Calu3 (cell line): ENCODE measurements at places on chromosomes 1 and 21. TPM values are rescaled to one million over a fixed set of nuclear protein-coding genes. Genes with fewer than 3 reads are reported as not detected.

NCAM2 gene
- total RNA-seq, result not detected in 2 replicates

DNA sequence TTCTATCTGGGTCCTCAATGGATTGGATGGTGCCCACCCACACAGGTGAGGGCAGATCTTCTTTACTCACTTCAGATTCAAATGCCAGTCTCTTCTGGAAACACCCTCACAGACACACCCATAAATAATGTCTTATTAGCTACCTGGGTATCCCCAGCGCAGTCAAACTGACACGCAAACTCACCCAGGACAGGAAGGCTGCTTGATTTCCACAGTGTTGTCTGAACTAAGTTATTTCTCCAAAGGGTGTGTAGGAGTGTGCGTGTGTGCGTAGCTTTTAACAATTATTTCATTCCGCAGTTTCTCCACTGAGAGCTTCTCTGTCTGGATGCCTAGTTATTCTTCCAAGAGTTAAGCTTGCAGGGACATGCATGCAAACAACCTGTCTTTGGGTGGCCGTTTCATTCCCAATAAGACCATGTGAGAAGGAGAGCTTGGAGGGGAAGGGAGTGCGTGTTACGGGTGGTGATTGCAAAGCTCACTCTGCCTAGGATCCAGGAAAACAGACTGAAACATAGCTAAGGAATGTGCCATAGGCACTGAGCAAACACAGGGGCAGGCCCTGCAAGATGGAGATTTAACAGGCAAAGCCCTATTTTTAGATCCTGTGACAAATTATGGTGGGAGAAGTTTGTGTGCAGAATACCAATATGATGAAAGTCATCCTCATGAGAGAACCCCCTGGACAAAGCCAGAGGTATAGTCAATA, 269.7 kb downstream of the DYRK1A start:
- H3K36me3 ChIP-seq, result no peaks in the 10 kb centered on the region
- H3K4me1 ChIP-seq, result peaks cover 46% of the 10 kb centered on the region
- H3K27ac ChIP-seq, result peak overlapping the region; percentile 57

- peak; percentile 75 for DNase-seq
- H3K36me3 ChIP-seq, result no peaks in the 10 kb centered on the region
- peaks cover 20% of the 10 kb centered on the region for H3K4me1 ChIP-seq
- H3K4me3 ChIP-seq, result no peak overlapping the region
Measured at GRCh38 chr1:183318433-183318832, 99.7 kb downstream of the NMNAT2 start.

DNA sequence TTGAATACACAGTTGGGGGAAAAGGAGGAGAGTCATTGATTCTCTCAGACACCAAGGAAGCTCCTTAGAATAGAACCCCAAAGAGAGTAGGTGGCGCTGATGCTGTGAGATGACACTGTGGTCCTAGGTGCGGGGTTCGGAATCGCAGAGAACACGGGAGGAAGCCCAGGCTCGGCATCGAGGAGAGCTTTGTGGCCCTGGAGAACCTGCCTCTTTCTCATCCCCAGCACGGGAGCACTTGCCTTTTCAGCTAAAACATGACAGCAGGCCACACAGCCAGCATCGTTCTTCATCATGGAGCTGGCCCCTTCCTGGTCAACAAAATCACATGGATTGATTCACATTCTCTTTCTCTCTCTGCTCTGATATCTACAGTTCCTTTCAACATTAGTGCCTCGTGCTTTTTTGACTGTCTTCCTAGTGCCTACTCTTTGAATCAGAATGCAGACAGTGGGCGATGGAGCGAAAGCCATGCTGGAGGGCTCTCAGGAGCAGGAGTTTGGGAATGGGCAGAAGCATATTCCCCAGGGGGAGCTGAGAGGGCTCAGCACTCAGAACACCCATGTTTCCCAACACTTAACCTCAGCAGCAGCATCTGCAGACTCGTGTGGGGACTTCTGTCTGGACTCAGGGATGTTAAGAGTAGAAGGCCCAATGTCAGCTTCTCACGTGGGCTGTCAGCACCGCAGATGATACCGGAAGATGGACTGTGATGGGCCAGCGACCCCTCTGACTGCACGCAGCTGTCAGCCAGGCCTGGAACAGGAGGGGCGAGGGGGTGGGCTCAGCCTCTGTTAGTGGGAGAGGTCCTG, 539.4 kb downstream of the KIF26B start:
- no peak for DNase-seq
- no peaks in the 10 kb centered on the region for H3K36me3 ChIP-seq
- H3K4me1 ChIP-seq, result no peaks in the 10 kb centered on the region
- no peak overlapping the region for H3K27ac ChIP-seq
- no peaks in the 10 kb centered on the region for H3K27me3 ChIP-seq

GRCh38 chr1:90959352-90960206, 62.3 kb downstream of the ZNF644 start:
- H3K36me3 ChIP-seq, result peaks cover 17% of the 10 kb centered on the region
- H3K4me3 ChIP-seq, result no peak overlapping the region
- peaks cover 66% of the 10 kb centered on the region for H3K4me1 ChIP-seq
- no peaks in the 10 kb centered on the region for H3K27me3 ChIP-seq
- peak overlapping the region; percentile 63 for H3K27ac ChIP-seq

DNA sequence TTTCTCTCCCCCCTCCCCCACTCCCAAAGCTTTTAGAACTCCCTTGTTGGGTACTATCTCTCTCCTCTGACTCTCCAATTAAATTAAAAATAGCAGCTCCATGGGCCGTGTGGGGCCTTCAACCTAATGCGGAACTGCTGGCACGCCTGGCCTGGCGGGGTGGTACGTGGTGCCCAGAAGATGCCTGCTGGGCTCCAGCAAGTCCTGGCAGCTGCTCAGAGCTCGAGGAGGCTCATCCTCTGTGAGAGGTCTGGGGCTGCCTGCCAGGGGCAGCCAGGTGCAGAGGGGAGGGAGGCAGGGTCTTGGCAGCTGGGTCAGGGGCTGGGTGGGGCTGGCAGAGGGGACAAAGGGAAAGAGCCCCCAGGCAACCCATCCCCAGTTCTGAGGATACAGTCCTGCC, 74.4 kb downstream of the ACTL8 start:
- H3K36me3 ChIP-seq, result no peaks in the 10 kb centered on the region
- no peak overlapping the region for H3K27ac ChIP-seq
- no peaks in the 10 kb centered on the region for H3K4me1 ChIP-seq
- H3K27me3 ChIP-seq, result peaks cover 98% of the 10 kb centered on the region
- no peak for DNase-seq

GRCh38 chr21:28738882-28739281, 253.8 kb downstream of the LTN1 start:
- no peak for DNase-seq
- no peak overlapping the region for H3K4me3 ChIP-seq
- H3K36me3 ChIP-seq, result no peaks in the 10 kb centered on the region
- H3K27ac ChIP-seq, result no peak overlapping the region
- H3K27me3 ChIP-seq, result no peaks in the 10 kb centered on the region
- H3K4me1 ChIP-seq, result no peaks in the 10 kb centered on the region

DNA sequence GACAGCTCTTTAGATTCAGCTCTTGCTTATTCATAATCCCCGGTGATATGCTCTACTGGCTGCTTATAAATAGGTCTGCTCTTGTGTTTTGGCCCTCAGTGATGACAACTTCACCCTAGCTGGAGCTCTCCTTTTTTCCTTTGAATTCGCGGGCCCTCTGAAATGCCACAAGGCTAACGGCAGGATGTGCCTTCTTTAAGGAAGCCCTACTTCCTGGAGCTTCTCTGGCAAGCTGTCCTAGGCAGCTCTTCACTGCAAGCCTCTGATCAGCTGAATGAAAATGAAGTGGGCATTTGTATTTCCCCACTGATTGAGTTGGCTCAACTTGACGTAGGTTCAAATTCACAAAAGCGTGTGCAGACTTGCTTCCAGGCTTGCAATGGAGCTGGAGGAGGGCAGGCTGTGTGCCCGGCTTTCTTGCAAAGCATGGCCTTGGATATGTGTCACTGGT, 22.2 kb downstream of the SGIP1 start:
- H3K27ac ChIP-seq, result no peak overlapping the region
- no peaks in the 10 kb centered on the region for H3K27me3 ChIP-seq
- H3K36me3 ChIP-seq, result no peaks in the 10 kb centered on the region

- no peak for DNase-seq
- peaks cover 9% of the 10 kb centered on the region for H3K4me1 ChIP-seq
- peaks cover 21% of the 10 kb centered on the region for H3K27me3 ChIP-seq
- no peak overlapping the region for H3K4me3 ChIP-seq
- H3K27ac ChIP-seq, result no peak overlapping the region
Measured at GRCh38 chr1:25537153-25537831, 6.1 kb upstream of the LDLRAP1 start.

- no peak for DNase-seq
- peaks cover 81% of the 10 kb centered on the region for H3K27me3 ChIP-seq
- peaks cover 7% of the 10 kb centered on the region for H3K4me1 ChIP-seq
- H3K36me3 ChIP-seq, result no peaks in the 10 kb centered on the region
- H3K27ac ChIP-seq, result no peak overlapping the region
Measured at GRCh38 chr1:203167026-203167912, 8.4 kb downstream of the MYBPH start.

DNA sequence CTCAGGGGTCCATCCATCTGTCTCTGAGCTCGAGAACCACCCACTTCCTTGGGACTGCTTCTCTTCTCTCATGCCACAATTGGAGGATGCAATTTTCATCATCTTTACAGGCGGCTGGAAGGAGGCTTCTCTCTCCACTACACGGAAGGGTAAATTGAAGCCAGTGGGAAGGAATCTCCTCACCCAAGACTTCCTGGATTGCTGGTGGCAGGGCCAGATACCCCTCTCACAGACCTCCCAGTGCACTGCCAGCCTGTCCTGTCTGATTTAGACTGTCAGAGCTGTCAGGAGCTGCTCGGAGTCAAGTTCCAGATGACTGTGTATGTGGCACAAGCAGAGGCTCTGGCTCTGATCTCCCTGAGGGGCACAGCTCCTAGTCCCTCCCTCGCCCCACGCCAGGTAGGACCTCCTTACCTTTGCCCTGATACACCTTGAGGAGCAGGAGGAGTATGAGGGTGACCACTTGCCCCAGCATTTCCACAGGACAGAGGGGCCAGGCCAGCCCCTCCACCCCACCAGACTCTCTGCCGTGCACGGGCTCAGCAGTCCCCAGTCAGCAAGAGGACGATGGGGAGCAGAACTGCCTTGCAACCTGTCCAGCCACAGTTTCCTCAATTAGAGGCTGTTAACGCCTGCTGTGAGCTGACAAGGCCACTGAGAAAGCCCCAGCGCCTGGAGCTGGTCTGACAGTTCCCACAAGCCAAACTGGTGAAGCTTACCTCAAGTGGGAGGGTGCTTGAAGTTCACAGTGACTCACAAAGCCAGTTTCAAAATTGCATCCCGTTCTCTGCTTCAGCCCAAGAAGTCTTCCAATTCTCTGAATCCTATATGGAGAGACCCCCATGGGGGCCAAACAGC, at the start of gene CD244:
Gene CD244, minus strand, starts transcription at position 685 of the 858 bp plus-strand sequence. Its CDS starts 210 bp downstream, at position 475.
- peaks cover 14% of the 10 kb centered on the region for H3K4me1 ChIP-seq
- no peaks in the 10 kb centered on the region for H3K36me3 ChIP-seq
- no peak for DNase-seq
- no peak within 1 kb of the TSS for H3K4me3 ChIP-seq
- peaks cover 42% of the 10 kb centered on the region for H3K27me3 ChIP-seq
- H3K27ac ChIP-seq, result no peak within 1 kb of the TSS

GRCh38 chr1:180451504-180451903, 50.9 kb downstream of the ACBD6 start:
- no peak for DNase-seq
- H3K36me3 ChIP-seq, result no peaks in the 10 kb centered on the region
- H3K4me1 ChIP-seq, result no peaks in the 10 kb centered on the region
- H3K27ac ChIP-seq, result no peak overlapping the region

DNA sequence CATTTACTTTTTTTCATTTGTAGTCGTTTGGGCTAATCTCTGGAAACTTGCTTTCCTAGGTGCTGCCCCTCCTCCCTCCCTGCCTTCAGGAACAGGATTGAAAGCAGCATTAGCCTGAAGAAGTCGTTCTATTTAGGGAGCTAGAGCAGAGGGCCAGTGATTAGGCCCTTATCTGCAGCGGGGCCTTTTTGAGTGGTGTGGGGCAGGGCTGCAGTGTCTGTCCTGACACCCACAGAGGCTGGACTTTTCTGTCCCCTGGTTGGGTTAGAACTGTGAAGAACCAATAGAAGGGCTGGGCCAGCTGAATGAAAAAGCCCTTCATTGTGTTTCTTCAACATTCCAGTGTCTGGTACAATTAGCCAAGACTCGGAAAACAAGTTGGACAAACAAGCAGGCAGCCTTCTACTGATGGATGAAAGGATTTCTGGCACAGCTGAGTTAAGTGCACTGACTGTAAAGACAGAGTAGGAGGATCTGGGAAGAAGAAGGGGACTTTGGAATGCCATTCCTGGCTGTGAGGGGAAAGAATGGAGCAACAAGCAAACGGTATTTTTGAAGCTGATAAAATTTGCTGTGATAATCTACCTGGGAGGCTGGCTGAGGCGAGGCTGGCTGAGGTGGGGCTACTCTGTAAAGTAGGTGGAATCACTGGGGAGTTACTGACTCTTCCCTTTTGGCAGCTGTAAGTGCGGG, 9.7 kb downstream of the MACF1 start:
- peak overlapping the region; percentile 20 for H3K4me3 ChIP-seq
- H3K4me1 ChIP-seq, result peaks cover 30% of the 10 kb centered on the region
- DNase-seq, result peak; percentile 48
- no peaks in the 10 kb centered on the region for H3K27me3 ChIP-seq
- peak overlapping the region; percentile 35 for H3K27ac ChIP-seq
